CD8-positive, alpha-beta memory T cell (primary cell): ENCODE measurements at places on chromosomes 13 and 19.

DNA sequence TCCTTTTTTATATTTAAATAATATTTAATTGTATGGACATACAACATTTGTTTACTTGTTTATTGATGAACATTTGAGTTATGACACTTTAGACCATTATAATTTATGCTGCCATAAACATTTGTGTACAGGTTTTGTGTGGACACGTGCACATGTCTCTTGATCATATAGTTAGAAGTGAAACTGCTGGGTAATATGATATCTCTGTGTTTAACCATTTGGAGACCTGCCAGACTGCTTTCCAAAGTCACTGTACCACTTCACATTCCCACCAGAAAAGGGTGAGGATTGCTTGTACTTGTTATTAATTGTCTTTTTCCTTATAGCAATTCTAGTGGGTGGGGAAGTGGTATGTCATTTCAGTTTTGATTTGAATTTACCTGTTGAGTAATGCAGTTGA, 145.6 kb upstream of the KLHL1 start:
- no peaks in the 10 kb centered on the region for H3K4me1 ChIP-seq
- no peaks in the 10 kb centered on the region for H3K36me3 ChIP-seq
- H3K27me3 ChIP-seq, result no peaks in the 10 kb centered on the region
- H3K27ac ChIP-seq, result no peak overlapping the region
- no peak overlapping the region for H3K4me3 ChIP-seq
- DNase-seq, result no peak

GRCh38 chr19:33688171-33688992, 66.6 kb downstream of the CHST8 start:
- no peak overlapping the region for H3K27ac ChIP-seq
- no peaks in the 10 kb centered on the region for H3K4me1 ChIP-seq
- no peak overlapping the region for H3K4me3 ChIP-seq
- H3K27me3 ChIP-seq, result peaks cover 1% of the 10 kb centered on the region
- no peaks in the 10 kb centered on the region for H3K36me3 ChIP-seq

- H3K27ac ChIP-seq, result no peak overlapping the region
- H3K27me3 ChIP-seq, result no peaks in the 10 kb centered on the region
- H3K4me3 ChIP-seq, result no peak overlapping the region
- DNase-seq, result no peak
Measured at GRCh38 chr19:32040236-32040635, 305.2 kb upstream of the ZNF507 start.

DNA sequence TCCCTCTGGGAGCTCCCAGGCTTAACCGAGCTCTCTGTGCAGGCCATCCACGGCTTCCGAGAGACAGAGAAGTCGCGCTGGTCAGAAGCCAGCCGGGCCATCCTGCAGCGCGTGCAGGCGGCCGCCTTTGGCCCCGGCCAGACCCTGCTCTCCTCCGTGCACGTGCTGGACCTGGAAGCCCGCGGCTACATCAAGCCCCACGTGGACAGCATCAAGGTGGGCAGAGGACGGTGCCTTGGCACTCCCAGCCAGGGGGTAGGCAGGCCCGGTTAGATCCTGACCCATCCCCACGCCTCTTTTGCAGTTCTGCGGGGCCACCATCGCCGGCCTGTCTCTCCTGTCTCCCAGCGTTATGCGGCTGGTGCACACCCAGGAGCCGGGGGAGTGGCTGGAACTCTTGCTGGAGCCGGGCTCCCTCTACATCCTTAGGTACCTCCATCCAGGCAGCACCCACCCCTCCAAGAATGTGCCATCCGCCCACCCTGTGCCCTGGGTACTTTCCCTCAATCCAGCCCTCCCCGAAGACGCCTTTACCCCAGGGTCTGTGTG, 1.5 kb downstream of the PSPN start:
- no peaks in the 10 kb centered on the region for H3K36me3 ChIP-seq
- H3K4me3 ChIP-seq, result no peak overlapping the region
- peaks cover 14% of the 10 kb centered on the region for H3K4me1 ChIP-seq
- H3K27me3 ChIP-seq, result no peaks in the 10 kb centered on the region

DNA sequence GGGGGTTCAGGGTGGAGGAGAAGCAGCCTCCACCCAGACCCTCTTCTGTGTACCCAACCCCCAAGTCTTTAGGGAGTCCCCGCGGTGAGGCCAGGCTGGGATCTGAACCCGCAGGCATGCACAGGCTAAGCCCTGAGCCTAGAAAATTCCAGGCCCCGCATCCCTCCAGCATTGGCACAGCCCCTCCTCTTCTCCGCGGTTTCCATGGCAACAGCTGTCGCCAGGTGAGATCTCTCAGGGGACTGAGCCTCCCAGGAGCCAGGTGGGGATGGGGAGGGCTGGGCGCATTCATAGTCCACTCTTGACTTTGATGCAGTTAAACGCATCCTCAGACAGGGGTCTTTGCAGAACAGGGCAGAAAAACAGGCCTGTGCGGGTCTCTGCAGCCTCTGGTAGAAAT, 48.3 kb upstream of the USP29 start:
- no peaks in the 10 kb centered on the region for H3K27me3 ChIP-seq
- H3K4me1 ChIP-seq, result no peaks in the 10 kb centered on the region
- no peak overlapping the region for H3K27ac ChIP-seq
- H3K4me3 ChIP-seq, result no peak overlapping the region
- H3K36me3 ChIP-seq, result no peaks in the 10 kb centered on the region

- no peaks in the 10 kb centered on the region for H3K4me1 ChIP-seq
- H3K36me3 ChIP-seq, result no peaks in the 10 kb centered on the region
- H3K27me3 ChIP-seq, result no peaks in the 10 kb centered on the region
- H3K27ac ChIP-seq, result no peak overlapping the region
Measured at GRCh38 chr13:107551521-107551920, 663.8 kb downstream of the LIG4 start.

DNA sequence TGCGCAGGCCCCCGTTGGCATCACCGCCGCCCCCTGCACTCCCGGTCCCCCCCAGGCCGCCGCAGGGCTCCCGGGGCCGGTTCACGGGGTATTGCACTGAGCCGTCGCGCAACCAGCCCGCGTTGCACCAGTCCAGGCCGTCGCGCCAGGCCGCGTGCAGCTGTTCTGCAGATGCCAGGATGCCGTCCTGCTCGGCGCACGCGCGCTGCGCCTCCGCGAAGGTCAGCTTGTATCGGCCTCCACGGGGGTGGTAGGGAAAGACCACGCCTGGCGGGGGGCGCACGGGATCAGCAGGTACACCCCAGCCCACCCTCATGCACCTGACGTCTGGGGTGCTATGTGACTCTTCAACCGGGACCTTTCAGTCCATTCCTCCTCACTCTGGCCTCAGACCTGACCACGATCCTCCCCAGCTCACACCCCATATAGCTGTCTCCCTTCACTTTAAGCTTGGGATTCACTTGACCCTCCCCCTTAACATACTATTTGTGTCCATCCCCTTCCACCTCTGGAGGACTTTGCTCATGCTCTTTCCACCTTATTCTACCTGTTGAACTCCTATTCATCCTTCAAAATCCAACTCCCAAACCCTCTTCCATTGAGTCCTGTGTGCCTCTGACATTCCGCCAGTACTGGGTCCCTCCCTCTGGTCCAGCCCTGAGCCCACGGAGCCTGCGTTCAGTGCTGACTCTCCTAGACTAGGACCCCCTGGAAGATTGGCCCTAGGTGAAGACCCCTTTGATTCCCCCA, 14.3 kb downstream of the TM6SF2 start:
- peaks cover 11% of the 10 kb centered on the region for H3K27me3 ChIP-seq
- H3K36me3 ChIP-seq, result no peaks in the 10 kb centered on the region
- H3K4me1 ChIP-seq, result no peaks in the 10 kb centered on the region
- no peak overlapping the region for H3K27ac ChIP-seq
- DNase-seq, result no peak

GRCh38 chr13:97376981-97377380, 57.0 kb upstream of the RAP2A start:
- no peaks in the 10 kb centered on the region for H3K27me3 ChIP-seq
- no peaks in the 10 kb centered on the region for H3K4me1 ChIP-seq
- no peak overlapping the region for H3K27ac ChIP-seq

DNA sequence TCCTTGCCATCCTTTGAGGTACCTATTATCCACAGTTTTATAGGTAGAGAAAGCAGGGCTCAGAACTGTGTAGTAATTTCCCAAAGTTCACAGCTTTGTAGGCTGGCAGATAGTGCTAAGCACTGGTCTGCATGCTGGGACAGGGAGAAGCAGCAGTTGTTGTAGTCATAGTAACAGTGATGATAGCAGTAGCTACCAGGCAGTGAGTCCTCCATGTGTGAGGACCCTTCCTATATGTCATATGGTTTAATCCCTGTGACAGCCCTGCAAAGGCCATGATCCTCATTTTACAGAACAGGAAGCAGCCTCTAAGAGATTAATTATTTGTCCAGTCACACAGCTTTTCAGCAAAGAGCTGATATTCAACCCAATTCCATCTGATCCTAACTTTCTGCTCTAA, 21.0 kb downstream of the SERP2 start:
- H3K27me3 ChIP-seq, result no peaks in the 10 kb centered on the region
- H3K27ac ChIP-seq, result no peak overlapping the region
- no peak overlapping the region for H3K4me3 ChIP-seq

DNA sequence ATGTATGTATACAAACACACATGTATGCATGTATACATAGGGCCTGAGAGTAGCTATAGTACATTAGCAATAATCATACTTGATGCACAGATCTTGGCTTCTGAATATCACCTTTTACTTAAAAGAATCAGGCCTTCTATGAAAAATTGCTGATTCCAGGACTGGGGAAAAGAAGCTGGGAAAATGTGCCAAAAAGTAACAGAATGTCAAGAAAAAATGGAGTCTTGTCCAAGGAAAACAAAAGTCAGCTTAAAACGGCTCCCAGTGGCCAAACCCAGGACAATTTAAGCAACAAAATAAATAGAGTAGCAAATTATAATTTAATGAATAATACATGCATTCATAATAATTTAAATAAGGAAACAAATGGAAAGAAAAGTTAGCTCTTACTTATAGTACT, 2104.9 kb downstream of the PCDH9 start:
- no peak overlapping the region for H3K27ac ChIP-seq
- no peaks in the 10 kb centered on the region for H3K27me3 ChIP-seq
- DNase-seq, result no peak
- no peaks in the 10 kb centered on the region for H3K36me3 ChIP-seq
- no peak overlapping the region for H3K4me3 ChIP-seq

DNA sequence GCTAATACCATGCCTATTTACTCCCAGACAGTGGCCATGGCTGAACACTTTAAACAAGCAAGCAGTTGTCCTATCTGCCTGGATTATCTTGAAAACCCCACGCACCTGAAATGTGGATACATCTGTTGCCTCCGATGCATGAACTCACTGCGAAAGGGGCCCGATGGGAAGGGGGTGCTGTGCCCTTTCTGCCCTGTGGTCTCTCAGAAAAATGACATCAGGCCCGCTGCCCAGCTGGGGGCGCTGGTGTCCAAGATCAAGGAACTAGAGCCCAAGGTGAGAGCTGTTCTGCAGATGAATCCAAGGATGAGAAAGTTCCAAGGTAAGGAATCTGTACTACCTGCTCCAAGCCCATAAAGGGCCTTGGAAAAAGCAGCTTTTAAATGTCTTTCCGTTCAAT, 8.6 kb downstream of the RFPL4AL1 start:
- no peaks in the 10 kb centered on the region for H3K27me3 ChIP-seq
- H3K4me1 ChIP-seq, result no peaks in the 10 kb centered on the region
- no peaks in the 10 kb centered on the region for H3K36me3 ChIP-seq
- H3K27ac ChIP-seq, result no peak overlapping the region

GRCh38 chr19:38711726-38712153, 32.5 kb downstream of the CAPN12 start:
- no peak overlapping the region for H3K27ac ChIP-seq
- peaks cover 41% of the 10 kb centered on the region for H3K36me3 ChIP-seq
- no peaks in the 10 kb centered on the region for H3K4me1 ChIP-seq
- no peak for DNase-seq
- H3K4me3 ChIP-seq, result no peak overlapping the region
- H3K27me3 ChIP-seq, result no peaks in the 10 kb centered on the region

DNA sequence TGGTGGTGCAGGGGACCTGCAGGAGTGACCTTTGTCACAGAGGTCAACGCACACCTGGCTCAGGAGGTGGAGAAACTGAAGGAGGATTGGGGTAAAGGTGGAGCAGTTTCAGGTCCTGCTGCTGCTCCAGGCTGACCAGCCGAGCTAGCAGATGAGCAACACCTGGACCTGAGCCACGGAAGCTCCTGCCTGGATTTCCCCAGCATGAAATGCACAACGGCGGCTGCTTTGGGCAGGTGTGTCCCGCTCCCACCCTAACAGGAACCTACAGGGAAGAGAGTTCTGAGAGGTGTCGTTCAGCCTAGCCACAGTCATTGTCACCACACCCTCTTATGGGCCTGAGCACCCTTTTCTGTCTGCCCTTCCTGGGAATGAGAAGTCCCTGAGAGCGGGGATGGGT, 15.7 kb upstream of the CD177 start:
- no peaks in the 10 kb centered on the region for H3K36me3 ChIP-seq
- no peak overlapping the region for H3K4me3 ChIP-seq
- no peaks in the 10 kb centered on the region for H3K27me3 ChIP-seq
- H3K4me1 ChIP-seq, result no peaks in the 10 kb centered on the region
- no peak overlapping the region for H3K27ac ChIP-seq

DNA sequence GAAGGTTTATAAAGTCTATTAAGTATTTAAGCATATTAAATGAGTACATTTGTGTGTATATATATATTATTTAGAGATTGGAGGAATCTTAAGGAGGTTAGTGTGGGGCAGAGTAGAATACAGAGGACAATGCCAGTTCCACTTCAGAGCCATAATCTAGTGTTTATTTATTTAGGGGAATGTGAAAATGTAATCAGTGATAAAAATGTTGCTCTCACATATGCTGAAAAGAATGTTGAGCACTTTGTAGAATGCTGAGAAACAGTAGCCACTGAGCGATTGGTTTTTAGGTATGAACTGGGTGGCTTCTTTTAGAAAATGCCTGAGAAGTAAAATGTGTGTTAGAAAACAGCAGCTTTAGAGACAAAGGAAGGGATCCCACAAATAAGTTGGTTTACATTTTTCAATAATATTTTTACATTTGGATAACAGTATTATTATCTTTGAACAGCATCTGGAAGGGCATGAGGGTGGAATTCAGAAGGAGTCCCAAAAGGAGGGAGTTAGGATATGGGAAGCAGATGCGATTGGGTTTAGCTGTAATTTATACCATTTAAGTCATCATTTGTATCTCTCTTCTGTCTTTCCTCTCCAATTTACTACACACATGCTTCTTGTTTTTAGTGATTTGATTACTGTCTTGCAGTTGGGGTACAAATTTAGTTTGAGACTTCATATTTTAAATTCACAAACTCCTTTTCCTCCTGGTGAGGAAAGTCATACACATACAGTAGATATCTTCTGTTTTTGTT, 68.6 kb downstream of the NDFIP2 start:
- H3K27me3 ChIP-seq, result no peaks in the 10 kb centered on the region
- DNase-seq, result no peak
- no peak overlapping the region for H3K27ac ChIP-seq
- no peaks in the 10 kb centered on the region for H3K36me3 ChIP-seq

GRCh38 chr19:29678484-29679106, 13.3 kb downstream of the PLEKHF1 start:
- H3K27me3 ChIP-seq, result no peaks in the 10 kb centered on the region
- H3K36me3 ChIP-seq, result peaks cover 26% of the 10 kb centered on the region
- no peak overlapping the region for H3K27ac ChIP-seq
- DNase-seq, result no peak

DNA sequence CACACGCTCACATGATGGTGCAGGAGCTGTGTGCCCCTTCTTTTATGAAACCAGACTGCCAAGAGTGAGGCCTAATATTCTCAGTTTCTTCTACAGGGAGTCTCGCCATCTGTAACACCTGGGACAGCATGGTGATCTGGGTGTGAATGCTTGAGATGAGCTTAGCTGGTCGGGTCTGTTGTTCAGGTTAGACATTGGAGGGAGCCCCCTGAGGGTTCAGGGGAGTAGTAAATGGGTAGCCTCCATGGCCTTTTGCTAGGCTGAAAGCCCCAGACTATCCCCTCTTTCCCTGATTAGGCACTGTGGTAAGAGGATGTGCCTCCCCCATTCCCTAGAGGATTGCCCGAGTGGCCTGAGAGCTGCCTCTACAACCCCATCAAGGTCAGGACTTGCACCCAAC, 1916.1 kb downstream of the PCDH9 start:
- no peaks in the 10 kb centered on the region for H3K4me1 ChIP-seq
- no peak for DNase-seq
- H3K27me3 ChIP-seq, result no peaks in the 10 kb centered on the region
